ENCODE measurements at places on chromosomes 2 and 18.

DNA sequence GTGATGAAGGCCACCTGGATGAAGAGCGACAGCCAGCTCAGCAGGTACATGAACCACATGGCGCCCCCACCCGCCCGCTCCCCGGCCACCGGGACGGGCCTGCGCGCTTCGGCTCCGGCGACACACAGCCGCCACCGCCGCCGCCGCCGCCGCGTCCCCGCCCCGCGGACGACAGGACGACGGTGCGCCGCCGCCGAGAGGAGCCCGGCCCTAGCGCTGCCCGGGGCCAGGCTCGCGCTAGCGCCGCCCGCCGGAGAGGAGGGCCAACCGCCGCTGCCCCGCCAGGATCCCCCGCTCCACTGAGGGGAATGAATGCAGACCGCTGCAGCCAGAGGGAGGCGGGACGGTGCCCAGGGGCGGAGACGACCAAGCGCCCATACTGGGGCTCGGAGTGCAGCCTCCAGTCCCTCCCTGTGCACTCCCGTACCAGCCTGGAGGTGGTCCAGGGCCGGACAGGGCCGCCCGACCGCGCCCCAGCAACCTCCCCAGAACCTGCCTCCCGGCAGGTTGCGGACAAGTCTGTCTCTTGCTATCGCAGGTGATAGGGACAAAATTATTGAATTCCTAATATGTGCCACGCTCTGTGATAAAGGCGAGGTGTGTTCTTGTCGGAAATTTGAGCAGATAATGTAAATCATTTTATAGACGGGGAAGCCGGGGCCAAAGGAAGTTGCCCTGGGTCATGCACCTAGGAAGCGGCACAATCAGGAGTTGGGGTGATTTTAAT is at the start of gene TEX261:
TEX261 (minus strand) TSS at position 175 of the 727 bp plus-strand sequence; CDS start at position 59, 116 bp downstream.
- peak; percentile 83 for DNase-seq

- DNase-seq, result no peak
Measured at GRCh38 chr2:239826376-239826775, 198.8 kb downstream of the NDUFA10 start.

DNA sequence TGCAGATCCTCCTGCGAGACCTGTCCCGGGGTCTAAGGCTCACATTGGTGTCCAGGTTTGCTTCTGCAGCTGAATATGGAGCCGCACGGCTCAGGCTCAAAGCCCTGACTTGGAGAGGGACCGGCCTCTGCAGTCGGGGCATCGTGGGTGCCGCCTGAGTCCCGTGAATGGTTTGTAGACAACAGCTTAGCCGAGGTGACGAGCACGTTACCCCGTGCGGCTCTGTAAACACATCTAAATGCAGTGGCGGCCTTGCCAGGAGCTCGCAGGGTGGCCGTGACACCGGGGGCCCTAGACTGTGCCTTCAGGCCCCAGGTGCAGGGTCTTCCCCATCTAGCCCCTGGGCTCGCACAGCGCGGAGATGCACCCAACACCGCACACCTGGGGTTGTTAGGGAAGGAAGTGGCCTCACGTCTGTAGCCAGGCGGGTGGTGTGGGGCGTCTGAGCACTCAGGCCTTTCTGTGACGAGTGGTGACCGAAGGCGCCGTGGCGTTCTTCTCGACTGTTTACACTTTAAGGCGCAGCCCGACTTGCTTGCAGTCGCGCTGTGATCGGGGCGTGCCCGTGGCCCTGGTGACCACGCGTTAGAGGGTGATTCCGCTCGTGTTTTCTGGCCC is 91.6 kb downstream of the NFATC1 start:
- no peak for DNase-seq

DNA sequence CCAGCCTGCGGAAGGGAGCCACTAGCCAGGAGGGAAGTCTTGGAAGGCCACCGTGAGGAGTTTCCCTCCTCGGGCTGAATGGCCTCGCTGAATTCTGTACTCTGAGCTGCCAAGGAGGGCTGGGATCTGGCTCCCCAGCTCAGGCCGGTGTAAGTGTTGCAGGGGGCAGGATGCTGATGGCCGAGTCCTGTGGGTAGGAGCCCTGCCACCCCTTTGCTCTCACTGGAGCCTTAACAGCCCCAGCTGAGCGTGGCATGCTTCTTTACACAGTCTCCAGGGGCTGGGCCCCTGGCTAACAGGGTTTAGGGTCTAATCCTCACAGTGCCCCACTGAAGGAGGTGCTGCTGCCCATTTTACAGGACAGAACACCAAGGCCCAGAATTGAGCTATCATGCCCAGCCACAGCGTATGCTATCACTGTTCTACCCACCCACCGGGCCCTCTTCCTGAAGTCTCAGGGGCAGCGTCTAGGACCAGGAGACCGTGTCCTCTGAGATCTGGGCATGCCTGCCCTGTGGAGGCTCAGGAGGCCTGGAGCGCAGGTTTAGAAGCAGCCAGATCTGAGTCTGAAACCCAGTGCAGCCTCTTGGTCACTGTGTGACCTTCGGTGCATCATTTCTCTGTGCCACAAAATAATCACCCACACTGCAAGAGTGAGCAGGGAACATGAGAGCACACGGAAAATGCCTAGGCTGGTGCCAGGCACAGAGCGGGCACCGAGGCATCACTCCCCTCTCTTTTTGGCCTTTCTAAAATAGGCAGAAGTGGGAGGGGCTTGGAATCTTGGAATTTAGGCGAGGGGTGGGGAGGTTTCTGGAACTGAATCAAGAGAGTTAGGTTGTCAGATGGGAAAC is 42.9 kb downstream of the TMEM37 start:
- no peak for DNase-seq

DNA sequence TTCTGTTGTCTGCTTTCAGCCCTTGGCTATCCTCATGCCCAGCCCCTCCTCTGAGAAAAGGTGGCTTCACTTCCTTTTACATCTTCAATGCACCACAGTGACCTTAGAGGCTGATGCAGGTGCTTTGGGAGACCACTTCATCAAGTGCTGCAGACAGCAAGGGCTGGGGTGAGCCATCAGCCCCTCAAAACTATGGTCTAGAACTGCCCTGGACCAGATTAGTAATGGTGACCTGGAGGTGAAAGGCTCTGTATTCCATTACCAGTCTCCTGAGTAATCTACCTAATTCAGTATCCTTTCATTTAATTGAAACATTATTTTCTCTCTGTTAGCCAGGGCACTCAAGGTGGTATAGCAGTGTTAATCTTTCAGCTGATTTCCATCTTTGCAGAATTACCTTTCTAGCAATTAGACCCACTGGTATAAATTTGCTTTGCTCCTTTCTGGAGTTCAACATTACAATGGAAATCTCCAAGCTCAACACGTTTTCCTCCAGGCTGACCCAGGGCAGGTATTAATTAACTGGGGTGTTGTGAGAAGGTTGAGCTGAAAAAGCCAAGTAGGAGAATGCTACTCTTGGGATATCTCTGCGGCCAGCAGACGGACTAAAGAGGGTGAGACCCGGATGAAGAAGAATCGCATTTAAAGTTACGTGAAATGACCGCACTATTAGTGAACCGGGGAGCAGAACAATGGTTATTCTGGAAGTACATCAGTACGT is 469.0 kb downstream of the MEIS1 start:
- DNase-seq, result no peak

- DNase-seq, result no peak
Measured at GRCh38 chr2:197952540-197953202, 148.3 kb downstream of the PLCL1 start.

DNA sequence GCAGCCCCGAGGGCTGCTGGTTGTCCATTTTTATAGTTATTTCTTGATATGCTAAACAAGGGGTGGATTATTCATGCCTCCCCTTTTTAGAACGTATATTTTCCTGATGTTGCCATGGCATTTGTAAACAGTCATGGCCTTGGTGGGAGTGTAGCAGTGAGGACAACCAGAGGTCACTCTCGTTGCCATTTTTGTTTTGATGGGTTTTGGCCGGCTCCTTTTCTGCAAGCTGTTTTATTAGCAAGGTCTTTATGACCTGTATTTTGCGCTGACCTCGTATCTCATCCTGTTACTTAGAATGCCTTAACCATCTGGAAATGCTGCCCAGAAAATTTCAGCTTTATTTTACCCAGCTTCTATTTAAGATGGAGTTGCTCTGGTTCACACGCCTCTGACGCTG is 825.8 kb upstream of the CDH2 start:
- no peak for DNase-seq

DNA sequence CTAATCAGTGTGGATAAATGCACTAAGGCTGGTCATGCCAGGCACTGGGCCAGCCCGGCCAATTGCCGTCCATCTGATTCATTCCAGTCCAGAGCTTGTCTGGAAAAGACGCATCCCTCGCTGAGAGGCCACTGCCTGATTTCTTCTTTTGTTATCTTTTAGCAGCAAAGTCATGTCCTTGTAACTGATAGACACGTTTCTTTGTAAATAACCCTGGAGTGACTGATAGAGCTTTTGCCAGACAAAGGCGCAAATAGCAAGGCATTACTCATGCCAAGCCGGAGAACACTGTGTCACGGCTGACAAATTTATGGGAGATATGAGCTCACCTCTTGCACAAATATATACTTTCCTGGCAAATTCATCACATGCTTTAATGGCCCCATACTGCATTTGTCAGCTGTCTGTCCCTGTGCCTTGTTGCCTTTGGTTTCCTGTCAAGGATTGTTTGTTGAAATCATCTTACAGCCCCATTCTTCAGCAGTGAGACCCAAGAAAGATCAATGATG is 164.4 kb downstream of the ETAA1 start:
- DNase-seq, result peak; percentile 52

DNA sequence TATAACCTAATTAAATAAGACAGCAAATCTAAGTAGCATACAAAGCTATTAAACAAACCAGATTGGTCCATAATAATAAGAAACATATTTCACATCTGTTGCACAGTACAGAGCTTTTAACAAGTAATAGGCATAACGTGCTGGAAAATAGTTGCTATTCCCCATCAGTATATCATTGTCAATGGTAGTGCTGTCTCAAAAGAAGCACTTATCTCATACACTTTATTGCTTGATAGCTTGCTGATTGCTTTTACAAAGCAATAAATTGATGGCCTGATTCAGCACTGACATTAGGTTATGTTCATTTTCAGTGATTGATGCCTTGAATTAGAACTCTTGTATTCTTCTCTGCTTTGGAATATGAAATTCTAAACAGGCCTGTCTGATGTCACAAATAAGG is 641.7 kb downstream of the CBLN2 start:
- DNase-seq, result no peak

- peak; percentile 80 for DNase-seq
Measured at GRCh38 chr2:236078297-236079255, 89.6 kb downstream of the GBX2 start.

- DNase-seq, result no peak
Measured at GRCh38 chr2:105660489-105660888, 84.2 kb upstream of the NCK2 start.

GRCh38 chr2:100983201-100983600 is 18.9 kb upstream of the RPL31 start:
- DNase-seq, result no peak

DNA sequence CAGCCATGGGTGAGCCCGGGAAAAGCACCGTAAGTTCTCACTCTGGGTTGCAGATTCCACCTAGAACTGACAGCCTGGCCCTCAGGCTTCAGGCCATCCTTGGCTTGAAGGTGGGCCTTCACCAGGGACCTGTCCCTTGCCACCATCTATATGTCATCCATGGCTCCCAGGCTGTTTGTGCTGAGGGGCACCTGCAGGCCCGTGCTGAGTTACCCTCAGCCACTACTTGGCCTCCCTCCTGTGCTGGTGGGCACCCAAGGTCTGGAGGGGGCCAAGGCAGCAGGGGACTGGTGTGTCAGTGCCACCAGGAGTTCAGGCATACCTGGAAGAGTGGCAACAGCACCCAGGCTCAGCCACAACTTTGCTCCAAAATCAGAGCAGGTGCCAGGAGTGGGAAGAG is 326.2 kb upstream of the SMIM21 start:
- no peak for DNase-seq

- no peak for DNase-seq
Measured at GRCh38 chr2:68906716-68907115, 35.5 kb upstream of the BMP10 start.

DNA sequence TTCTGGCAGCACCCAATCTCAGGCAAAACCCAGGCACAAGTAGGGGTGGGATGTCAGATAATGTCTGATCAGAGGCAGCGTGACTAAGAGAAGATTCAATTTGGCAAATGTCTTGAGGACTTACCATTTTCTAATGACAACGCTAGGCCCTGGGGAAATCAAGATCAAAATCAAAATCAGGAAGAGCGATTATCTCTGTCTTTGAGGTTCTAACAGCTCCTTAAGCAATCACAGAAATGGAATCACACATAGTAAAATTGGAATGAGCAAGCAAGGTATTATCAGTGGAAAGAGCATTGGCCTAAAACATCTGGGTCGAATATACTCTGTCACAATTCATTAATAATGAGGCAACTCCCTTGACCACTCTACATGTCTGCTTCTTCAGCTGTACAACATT is 8.6 kb upstream of the SERPINB2 start:
- DNase-seq, result no peak

DNA sequence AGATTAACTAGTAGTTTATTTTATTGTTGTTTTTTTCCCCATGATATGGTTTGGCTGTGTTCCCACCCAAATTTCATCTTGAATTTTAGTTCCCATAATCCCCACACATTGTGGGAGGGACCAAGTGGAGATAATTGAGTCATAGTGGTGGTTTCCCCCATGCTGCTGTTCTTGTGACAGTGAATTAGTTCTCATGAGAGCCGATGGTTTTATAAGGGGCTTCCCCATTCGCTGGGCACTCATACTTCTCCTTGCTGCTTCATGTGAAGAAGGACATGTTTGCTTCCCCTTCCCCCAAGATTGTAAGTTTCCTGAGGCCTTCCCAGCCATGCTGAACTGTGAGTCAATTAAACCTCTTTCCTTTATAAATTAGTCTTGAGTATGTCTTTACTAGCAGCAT is 36.5 kb downstream of the GALNT14 start:
- no peak for DNase-seq

DNA sequence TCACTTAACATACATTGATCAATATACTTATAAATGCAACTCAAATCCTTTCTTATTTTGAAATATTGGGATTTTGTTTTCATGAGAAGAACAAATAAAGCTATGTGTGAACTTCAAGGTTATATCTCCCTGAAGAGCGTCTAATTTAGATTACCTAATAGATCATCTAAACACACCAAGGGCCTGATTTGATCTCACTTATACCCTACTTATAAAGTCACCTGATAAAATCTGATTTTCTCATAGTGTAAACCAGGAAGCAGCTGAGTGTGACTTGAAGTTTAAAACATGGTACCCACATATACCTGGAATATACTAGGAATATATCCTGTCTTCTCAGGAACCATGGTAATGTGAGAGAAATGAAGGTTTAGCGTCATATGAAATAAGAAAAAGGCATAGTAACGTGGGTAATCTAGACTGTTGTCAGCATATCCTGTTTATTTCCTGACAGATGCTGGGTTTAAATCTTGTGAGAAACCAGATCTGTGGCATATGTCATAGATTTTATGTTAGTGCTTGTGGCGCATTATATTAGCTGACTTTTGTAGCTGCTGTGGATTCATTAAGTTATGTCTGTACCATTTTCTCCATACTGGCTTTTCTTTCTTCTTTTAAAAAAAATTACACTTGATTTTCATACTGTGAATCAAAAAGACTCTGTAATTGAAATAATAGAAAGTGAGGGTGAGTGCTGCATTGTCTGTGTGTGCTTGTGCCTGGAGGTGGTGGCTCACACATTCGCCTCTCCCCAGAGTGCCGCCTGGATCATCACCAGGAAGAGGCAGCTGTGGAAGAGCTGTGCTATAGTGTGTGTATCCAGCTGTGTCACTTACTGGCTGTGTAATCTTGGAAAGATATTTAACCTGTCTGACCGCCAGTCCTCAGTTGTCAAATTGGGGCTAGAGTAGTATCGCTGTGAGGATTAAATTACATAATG is 164.0 kb downstream of the MYO3B start:
- DNase-seq, result no peak

- DNase-seq, result no peak
Measured at GRCh38 chr2:154507186-154507585, 191.3 kb upstream of the KCNJ3 start.

Measured in fibroblast of skin of abdomen (primary cell).